ENCODE measurements at places on chromosomes 16 and 17.
A peak's percentile ranks its signal among the peaks of the same experiment; 100 is the strongest.

- H3K4me1 ChIP-seq = no peaks in the 10 kb centered on the region
- peak overlapping the region; percentile 60 for H3K27ac ChIP-seq
- no peaks in the 10 kb centered on the region for H3K27me3 ChIP-seq
- peak overlapping the region; percentile 51 for H3K4me3 ChIP-seq
- H3K36me3 ChIP-seq = no peaks in the 10 kb centered on the region
These were observed 18.7 kb upstream of the ZNF689 start for GRCh38 chr16:30628628-30629540.

DNA sequence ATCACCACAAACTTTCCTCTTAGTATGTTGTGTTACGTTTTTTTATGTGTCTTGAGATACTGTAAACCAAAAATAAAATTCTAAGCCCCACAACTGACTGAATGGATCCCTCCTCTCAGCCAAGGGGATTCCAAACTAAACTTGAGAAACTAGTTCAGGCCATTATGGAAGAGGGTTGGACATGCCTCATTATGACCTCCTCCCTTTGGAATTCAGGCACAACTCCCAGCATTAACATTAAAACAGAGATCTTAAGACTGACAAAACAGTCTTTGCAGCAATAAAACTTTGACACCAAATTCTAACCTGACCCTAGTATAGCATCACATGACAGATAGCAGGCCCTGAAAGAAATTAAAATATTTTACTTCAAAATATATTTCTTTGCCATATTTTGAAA, 51.1 kb upstream of the SLC47A1 start:
- no peaks in the 10 kb centered on the region for H3K27me3 ChIP-seq
- no peak overlapping the region for H3K4me3 ChIP-seq
- no peak for DNase-seq
- H3K4me1 ChIP-seq = no peaks in the 10 kb centered on the region
- no peaks in the 10 kb centered on the region for H3K36me3 ChIP-seq

DNA sequence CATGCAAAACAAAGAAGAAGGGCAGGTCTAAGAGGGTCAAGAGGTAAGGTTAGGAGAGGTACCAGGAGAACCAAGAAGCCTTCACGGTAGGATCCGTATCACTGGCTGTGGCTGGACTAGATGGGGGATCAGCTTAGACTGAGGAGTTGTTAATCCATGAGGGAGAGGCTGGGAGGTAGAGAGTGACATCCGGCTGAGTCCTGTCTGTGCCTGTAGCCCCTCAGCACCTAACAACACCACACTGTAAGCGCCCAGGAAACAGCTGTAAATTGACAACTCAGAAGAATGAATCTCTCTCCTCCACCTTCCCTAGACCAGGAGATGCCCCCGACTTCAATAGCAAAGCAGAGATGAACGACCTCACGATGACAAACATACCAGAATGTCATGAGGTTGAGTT, 199.4 kb upstream of the RPL38 start:
- DNase-seq = no peak
- H3K36me3 ChIP-seq = no peaks in the 10 kb centered on the region
- H3K4me3 ChIP-seq = no peak overlapping the region
- H3K27me3 ChIP-seq = no peaks in the 10 kb centered on the region
- H3K27ac ChIP-seq = no peak overlapping the region
- H3K4me1 ChIP-seq = no peaks in the 10 kb centered on the region

GRCh38 chr17:2181206-2181896, 122.2 kb downstream of the SMG6 start:
- no peak overlapping the region for H3K27ac ChIP-seq
- no peak for DNase-seq
- no peak overlapping the region for H3K4me3 ChIP-seq
- no peaks in the 10 kb centered on the region for H3K4me1 ChIP-seq

GRCh38 chr16:11668623-11669379, 546 bp downstream of the SNN start:
- no peaks in the 10 kb centered on the region for H3K27me3 ChIP-seq
- peak overlapping the region; percentile 77 for H3K4me3 ChIP-seq
- no peak for DNase-seq
- H3K36me3 ChIP-seq = peaks cover 4% of the 10 kb centered on the region
- peaks cover 78% of the 10 kb centered on the region for H3K4me1 ChIP-seq

DNA sequence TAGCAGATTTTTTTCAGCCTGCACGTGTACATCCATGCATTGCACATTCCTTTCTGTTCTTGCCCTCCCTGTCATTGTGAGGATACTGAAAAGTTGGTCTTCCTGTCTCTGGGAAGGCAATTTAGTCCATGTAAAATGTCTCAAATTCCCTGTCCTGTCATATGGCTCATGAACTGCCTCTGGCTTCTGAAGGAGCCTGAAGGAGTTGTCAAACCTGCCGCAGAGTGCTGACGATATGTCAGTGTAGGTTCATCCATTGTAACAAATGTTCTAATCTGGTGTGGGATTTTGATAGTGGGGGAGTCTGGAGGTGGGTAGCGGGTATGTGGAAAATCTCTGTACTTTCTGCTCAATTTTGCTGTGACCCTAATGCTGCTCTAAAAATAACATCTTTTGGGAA, 59.6 kb downstream of the YPEL2 start:
- H3K27ac ChIP-seq = no peak overlapping the region
- H3K4me3 ChIP-seq = no peak overlapping the region
- no peaks in the 10 kb centered on the region for H3K36me3 ChIP-seq
- H3K27me3 ChIP-seq = no peaks in the 10 kb centered on the region

GRCh38 chr17:56880571-56880970, 33.3 kb downstream of the TRIM25 start:
- H3K36me3 ChIP-seq = no peaks in the 10 kb centered on the region
- H3K27ac ChIP-seq = no peak overlapping the region

GRCh38 chr17:55577687-55578086, 66.4 kb upstream of the SMIM36 start:
- DNase-seq = no peak
- H3K36me3 ChIP-seq = no peaks in the 10 kb centered on the region
- H3K27me3 ChIP-seq = no peaks in the 10 kb centered on the region
- peak overlapping the region; percentile 49 for H3K4me3 ChIP-seq

DNA sequence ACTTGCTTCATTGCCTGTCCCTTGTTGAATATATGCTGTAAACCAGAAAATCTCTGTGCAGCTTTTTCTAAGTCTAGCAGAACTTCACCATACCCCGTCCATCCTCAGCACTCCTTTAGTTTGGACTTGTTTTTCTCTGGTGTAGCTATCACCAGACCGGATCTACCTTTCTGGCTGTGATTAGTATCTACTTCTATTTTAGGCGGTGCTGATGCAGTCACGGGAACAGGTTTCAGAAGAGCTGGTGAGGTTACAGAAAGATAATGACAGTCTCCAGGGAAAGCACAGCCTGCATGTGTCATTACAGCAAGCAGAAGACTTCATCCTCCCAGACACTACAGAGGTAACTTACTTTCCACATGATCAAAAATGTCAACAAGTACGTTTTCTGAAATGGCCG, 46.4 kb downstream of the NUP88 start:
- no peak overlapping the region for H3K4me3 ChIP-seq
- H3K4me1 ChIP-seq = no peaks in the 10 kb centered on the region
- peaks cover 89% of the 10 kb centered on the region for H3K36me3 ChIP-seq
- H3K27ac ChIP-seq = no peak overlapping the region
- H3K27me3 ChIP-seq = no peaks in the 10 kb centered on the region

DNA sequence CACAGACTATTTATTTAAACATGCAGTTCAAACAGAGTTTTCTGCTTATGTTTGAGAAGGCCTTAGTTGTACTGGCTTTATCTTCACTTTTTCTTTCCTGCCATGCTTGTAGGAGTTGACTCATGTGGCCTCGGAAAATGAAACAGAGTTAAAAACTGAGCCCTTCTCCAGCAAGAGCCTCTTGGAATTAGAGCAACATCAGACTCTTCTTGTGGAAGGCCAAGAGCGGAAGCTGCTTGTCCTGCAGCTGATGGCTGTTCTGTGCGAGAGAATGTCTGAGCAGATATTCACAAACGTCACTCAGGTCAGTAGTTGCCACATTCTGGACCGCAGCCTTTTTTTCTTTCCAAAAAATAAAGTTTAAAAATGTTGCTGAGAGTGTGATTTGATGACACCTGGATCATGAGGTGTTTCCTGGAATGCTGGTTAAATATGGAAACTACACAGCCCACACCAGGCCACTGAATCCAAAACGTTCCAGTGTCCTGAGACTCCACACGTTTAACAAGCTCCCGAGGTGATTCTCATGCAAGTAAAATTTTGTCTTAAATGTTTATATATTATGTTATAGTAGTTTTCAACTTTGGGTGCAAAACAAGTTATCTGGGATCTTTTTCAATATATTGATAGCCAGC, 65.9 kb downstream of the TANGO6 start:
- H3K27ac ChIP-seq = no peak overlapping the region
- no peaks in the 10 kb centered on the region for H3K4me1 ChIP-seq
- no peaks in the 10 kb centered on the region for H3K36me3 ChIP-seq
- H3K27me3 ChIP-seq = no peaks in the 10 kb centered on the region
- DNase-seq = no peak

- no peaks in the 10 kb centered on the region for H3K36me3 ChIP-seq
- H3K27me3 ChIP-seq = no peaks in the 10 kb centered on the region
- no peaks in the 10 kb centered on the region for H3K4me1 ChIP-seq
- H3K27ac ChIP-seq = no peak overlapping the region
- DNase-seq = no peak
These were observed 15.2 kb downstream of the SLC13A5 start for GRCh38 chr17:6698004-6698403.
